Small intestine (tissue), 16 donors: ENCODE measurements at places on chromosomes 1 and 21.

DNA sequence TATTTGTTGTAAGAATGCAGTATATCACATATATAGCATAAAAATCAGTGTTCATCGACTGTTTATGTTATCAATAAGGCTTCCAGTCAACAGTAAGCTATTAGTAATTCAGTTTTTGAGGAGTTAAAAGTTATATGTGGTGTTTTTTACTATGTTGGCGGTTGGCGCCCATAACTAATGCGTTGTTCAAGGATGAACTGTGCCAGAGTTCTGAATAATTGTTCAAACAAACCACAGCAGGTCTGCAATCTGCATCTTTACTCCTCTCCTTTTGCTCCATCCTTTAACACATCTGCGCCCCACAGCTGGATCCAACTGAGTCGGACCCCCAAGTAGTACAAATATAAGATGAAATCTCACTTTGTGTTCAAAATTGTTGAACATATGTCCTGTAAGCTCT is 836.1 kb downstream of the LTN1 start:
- H3K4me3 ChIP-seq = no peak overlapping the region
- H3K4me1 ChIP-seq = no peaks in the 10 kb centered on the region
- H3K27me3 ChIP-seq = no peaks in the 10 kb centered on the region
- DNase-seq = no peak
- no peaks in the 10 kb centered on the region for H3K36me3 ChIP-seq
- no peak overlapping the region for H3K27ac ChIP-seq

DNA sequence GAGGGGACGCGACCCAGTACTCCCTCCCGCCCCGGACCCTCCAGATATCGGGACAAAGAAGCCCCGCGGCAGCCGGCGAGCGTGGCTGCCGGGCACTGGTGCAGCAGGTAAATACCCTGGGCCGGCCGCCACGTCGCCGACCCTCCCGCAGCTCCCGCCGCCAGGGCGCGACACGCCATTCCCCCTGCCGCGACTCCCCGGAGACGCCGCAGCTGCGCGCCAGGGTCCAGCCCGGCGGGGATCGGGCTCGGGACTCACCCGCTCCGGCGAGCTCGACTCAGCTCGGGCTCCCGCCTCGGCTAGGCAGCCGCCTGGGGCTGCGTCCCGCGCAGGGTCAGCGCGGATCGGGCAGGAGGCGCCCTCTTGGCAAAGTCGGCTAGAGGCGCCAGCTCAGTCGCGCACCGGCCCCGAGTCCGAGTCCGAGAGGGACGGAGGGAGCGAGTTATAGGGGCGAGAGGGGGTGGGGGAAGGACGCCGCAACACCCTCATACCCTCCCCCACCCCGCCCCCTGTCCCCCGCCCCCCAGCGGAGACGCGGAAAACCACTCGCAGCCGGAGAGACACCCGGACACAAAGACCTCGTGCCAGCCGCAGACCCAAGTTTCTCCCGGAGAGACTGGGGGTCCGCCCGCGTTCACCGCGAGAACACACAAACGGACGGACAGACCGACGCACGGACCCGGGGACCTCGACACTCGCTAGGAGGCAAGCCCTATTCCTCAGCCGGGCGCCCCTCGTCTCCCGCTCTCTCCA is 985 bp downstream of the SYT6 start:
- H3K27me3 ChIP-seq = peaks cover 89% of the 10 kb centered on the region
- peak; percentile 4 for DNase-seq
- peaks cover 3% of the 10 kb centered on the region for H3K4me1 ChIP-seq
- H3K4me3 ChIP-seq = peak overlapping the region; percentile 13

GRCh38 chr21:14591882-14592281 is 45.8 kb upstream of the SAMSN1 start:
- no peaks in the 10 kb centered on the region for H3K36me3 ChIP-seq
- H3K4me3 ChIP-seq = no peak overlapping the region
- DNase-seq = peak; percentile 48
- no peaks in the 10 kb centered on the region for H3K27me3 ChIP-seq
- no peaks in the 10 kb centered on the region for H3K4me1 ChIP-seq

DNA sequence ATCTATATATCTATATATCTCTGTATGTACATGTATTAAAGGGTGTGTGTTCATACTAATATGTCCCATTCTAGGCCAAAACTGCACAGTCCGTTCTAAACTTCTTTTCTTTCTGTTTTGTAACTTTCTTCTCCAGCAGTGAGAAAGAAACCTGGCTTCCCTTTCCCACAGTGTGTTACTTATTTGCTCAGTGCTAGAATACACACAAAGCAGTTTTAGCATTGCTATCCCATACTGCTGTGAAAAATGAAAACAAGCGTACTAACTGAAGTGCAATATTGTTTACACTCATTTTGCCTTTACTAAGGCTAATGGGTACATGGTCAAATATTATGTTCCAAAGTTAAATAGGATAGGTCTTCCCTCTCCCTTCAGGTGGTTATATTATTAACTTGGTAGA is 163.9 kb downstream of the LEPR start:
- H3K4me1 ChIP-seq = no peaks in the 10 kb centered on the region
- no peak overlapping the region for H3K4me3 ChIP-seq
- no peak overlapping the region for H3K27ac ChIP-seq
- no peak for DNase-seq
- no peaks in the 10 kb centered on the region for H3K27me3 ChIP-seq
- no peaks in the 10 kb centered on the region for H3K36me3 ChIP-seq

GRCh38 chr1:184161071-184161698 is 109.7 kb downstream of the TSEN15 start:
- H3K27ac ChIP-seq = no peak overlapping the region
- no peaks in the 10 kb centered on the region for H3K36me3 ChIP-seq
- no peak overlapping the region for H3K4me3 ChIP-seq
- no peaks in the 10 kb centered on the region for H3K4me1 ChIP-seq
- DNase-seq = no peak

DNA sequence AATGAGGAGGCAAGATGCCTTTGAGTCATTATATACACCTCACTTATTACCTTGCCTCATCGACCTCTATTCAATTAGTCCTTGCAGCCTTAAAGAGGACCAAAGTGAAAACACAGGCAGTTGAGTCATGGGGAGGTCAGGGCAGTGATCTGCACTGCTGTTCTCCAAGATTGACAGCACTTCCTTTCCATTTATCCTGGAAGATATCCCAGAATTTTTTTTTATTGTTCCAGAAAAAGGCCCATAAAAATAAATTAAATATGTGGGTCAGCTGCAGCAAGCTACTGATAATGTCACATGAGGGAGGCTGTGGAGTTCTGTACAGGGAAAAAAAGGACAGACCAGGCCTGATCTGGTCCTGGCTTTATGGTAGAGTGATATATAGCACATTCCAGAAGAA is 33.2 kb upstream of the CDC42BPA start:
- peak; percentile 40 for DNase-seq
- H3K4me3 ChIP-seq = no peak overlapping the region
- H3K36me3 ChIP-seq = no peaks in the 10 kb centered on the region
- no peak overlapping the region for H3K27ac ChIP-seq

DNA sequence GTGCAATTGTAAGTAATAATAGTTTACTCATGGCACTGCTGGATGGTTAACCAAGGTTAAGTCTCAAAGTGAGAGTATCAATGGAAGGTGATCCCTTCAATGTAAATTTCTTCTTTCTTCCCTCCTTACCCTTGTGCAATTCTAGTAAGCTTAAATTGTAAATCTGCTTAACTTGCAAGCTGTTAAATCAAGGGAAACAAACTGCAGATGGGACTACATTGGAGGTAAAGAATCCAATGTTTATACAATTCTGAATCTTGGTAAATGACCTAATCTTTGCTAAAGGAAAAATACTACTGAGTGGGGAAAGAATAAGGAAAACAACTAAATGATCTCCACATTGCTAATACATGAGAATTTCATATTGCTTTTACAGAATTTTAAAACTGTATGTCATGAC is 6.7 kb upstream of the CD55 start:
- no peak overlapping the region for H3K4me3 ChIP-seq
- H3K36me3 ChIP-seq = no peaks in the 10 kb centered on the region
- no peak overlapping the region for H3K27ac ChIP-seq
- DNase-seq = no peak
- no peaks in the 10 kb centered on the region for H3K4me1 ChIP-seq
- no peaks in the 10 kb centered on the region for H3K27me3 ChIP-seq

- peak overlapping the region; percentile 36 for H3K27ac ChIP-seq
- H3K4me1 ChIP-seq = peaks cover 5% of the 10 kb centered on the region
- H3K36me3 ChIP-seq = no peaks in the 10 kb centered on the region
- H3K4me3 ChIP-seq = no peak overlapping the region
These were observed 78.8 kb downstream of the TRABD2B start for GRCh38 chr1:47918257-47918867.

- no peak for DNase-seq
- no peaks in the 10 kb centered on the region for H3K36me3 ChIP-seq
- no peaks in the 10 kb centered on the region for H3K27me3 ChIP-seq
- no peak overlapping the region for H3K4me3 ChIP-seq
- H3K4me1 ChIP-seq = no peaks in the 10 kb centered on the region
These were observed 125.2 kb upstream of the PBX1 start for GRCh38 chr1:164433818-164434170.

DNA sequence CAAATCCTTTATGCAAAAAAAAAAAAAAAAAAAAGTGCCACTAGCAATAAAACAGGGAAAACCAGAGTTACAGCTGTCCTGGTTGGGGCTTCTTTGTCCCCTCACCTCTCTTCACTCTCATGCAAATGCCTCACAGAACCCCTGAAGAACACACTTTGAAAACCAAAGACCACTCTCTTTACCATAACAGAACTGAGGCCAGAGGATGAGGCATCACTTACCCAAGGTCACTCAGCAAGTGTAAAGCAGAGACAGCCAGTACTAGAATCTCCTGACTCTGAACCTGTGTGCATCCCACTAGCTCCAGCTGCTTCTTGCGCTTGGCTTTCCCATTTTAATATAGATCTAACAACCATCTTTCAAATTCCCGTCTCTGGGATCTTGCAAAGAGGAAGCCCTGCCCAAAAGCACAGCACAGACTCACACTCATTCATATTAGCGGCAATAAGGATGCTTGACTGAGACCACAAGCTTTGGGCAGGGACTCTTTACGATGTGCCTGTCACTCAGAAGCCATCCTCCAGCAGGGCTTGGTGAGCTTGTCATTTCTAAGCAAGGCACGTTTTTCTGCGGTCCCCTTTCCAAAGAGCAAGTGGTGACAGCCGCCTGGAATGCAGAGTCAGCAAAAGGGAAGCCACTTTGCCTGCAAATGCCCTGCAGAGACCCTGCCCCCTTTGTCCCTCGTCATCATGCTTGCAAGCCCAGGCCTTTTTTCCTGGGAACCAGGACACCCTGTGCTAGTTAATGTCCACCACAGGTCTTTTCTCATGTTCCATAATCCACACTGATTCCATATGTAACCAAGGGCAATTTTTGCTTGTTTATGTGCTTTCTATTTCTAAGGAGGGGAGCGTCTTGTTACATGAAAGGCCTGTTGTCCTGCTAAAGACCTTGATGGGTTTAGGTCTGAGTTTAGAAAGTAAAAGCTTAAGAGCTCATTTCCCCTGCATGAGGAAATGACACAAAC is 76.5 kb upstream of the NFIA start:
- H3K4me1 ChIP-seq = no peaks in the 10 kb centered on the region
- H3K27me3 ChIP-seq = no peaks in the 10 kb centered on the region
- H3K36me3 ChIP-seq = no peaks in the 10 kb centered on the region
- DNase-seq = no peak

DNA sequence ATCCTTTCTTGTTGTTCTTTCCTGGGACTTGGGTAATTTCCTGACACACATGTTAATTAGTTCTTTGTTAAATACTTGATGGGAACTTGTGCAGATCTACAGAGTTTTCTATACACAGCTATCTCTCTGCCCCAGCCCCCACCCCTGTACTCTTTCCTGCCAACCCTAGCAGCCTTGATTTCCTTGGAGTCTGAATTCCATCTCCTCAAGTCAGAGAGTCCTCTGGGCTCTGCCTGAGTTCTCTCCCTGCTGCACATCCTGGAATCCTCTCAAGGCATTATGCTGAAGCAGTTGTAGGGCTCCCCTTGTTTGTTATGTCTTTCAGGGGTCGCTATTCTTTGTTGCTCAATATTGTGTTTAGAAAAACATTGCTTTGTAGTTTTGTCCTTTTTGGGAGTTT is 384.7 kb downstream of the RPS6KC1 start:
- H3K27me3 ChIP-seq = no peaks in the 10 kb centered on the region
- DNase-seq = no peak
- no peak overlapping the region for H3K27ac ChIP-seq
- H3K4me1 ChIP-seq = no peaks in the 10 kb centered on the region
- no peaks in the 10 kb centered on the region for H3K36me3 ChIP-seq

GRCh38 chr1:45908611-45909140 is 105.3 kb downstream of the MAST2 start:
- peaks cover 8% of the 10 kb centered on the region for H3K4me1 ChIP-seq
- peak; percentile 40 for DNase-seq
- H3K4me3 ChIP-seq = no peak overlapping the region
- no peaks in the 10 kb centered on the region for H3K27me3 ChIP-seq
